ENCODE measurements at places on chromosomes 16 and 17.

DNA sequence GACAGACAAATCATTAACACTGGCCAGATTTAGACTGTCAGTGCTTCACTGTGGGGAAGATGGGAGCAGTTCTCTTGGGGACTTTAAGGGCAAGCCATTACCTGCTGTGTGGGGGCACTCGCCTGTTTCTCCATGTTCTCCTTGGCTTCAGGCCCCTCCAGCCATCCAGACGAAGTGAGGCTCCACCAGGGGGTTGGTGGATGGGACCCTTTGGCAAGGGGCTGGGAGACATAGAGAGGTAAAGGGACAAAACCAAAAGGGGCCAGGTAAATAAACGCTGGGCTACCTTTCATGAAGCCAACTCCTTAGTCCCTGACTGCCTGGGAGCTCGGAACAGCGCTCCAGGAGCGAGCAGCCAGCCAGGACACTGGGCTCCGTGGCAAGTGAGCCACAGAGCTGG, 14.0 kb downstream of the TBX4 start:
- no peak for DNase-seq

DNA sequence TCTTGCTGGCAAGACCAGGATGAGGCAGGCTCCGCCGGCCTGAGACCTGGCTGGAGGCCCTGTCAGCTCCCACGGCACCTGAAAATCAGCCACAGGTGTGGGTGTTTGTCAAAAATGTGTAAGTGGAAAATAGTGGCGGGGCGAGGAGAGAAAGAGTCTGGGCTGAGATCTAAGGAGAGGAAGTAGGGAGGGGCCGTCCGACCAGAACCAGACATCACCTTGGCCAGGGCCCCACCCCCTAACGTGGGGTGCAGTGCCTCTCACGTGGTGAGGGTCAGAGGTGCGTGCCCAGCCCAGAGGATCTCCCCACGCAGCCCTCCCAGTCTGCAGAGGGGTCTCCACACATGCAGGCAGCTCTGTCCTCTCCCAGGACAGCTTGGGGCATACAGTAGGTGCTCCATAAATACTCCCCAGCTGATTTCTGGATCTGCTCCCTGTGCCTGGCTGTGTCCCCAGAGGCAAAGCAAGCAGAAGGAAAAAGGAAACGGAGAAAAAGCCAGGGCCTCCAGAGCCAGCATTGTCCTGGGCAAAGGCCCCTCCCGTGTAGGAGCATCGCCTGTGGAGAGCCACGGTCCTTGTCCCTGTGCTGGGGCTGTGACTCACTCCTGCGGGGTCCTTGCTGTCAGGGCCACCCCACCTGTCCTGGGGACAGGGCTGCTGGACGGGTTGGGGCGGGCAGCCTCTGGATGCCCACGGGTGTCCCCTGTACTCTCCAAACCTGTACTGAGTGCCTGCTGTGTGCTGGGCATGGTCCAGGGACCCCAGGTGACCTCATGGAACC, 16.7 kb downstream of the ZFPM1 start:
- DNase-seq: no peak

DNA sequence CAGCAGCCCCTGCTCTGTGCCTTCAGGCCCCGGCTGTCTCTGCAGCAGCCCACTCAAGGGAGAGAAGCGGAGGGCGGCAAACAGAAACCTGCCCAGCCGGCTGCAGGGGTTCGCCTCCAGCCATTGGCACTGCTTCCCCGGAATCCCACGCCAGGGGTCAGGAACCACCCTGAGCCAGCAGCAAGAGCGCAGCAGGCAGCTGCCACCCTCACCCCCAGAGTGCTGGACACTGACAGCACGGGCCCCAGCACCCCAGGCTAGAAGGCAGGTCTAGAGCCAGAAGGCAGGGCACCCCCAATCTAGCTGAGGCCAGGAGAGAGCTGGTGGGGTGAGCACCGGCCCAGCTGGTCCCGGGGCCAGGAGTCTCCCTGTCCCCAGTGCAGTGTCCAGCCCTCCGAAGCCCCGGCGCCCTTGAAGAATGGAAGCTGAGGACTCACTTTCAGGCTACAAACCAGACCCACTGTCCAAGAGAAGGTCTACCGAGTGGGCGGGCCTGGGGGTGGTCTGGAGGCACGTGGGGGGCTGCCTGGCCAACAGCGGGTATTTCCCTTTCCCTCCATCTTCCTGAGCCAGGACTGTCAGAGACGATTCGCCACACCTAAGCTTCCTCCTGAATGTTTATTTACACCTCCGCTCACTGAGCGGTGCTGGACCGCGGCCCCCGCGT, 8.4 kb downstream of the UBALD2 start:
- no peak for DNase-seq

DNA sequence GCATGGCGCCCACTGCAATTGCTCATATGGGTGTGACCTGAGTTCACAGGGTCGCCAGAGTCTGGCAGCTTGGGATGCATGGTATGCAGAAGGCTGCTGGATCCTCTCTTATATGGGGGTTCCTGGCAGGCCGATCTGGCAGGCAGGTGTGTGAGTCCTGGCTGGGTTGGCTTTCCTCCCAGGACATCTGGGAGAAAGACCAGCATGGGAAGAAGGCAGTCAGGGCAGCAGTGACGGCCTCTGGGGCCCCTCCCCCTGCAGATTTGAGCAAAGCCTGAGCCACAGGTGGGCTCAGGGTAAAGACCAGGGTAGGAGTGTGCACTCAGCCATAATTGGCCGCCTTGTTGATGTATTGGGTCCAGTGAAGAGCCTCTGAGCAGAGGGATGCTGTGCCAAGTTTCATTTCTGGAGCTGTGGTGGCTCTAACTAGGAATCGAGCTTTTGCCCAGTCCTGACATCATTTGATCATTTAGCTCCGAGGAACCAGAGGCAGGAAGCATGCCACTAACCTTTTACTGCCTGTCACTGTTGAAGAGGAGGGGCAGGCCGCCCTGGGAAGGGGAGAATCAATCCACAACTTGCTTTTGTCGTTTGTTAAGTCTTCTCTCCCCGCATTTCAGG, 174.3 kb downstream of the CCDC182 start:
- DNase-seq: no peak

DNA sequence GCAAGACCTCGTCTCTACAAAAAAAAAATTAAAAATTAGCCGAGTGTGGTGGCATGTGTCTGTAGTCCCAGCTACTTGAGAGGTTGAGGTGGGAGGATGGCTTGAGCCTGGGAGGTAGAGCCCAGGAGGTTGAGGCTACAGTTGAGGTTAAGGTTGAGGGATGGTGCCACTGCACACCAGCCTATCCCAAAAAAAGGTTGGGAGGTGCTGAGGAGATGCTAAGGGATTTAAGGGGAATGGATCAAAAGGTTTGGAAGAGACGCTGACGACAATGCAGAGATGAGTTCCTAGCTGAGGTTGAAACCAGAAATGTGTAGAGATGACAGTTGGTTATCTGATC, 4.7 kb upstream of the NSMCE1 start:
- no peak for DNase-seq

DNA sequence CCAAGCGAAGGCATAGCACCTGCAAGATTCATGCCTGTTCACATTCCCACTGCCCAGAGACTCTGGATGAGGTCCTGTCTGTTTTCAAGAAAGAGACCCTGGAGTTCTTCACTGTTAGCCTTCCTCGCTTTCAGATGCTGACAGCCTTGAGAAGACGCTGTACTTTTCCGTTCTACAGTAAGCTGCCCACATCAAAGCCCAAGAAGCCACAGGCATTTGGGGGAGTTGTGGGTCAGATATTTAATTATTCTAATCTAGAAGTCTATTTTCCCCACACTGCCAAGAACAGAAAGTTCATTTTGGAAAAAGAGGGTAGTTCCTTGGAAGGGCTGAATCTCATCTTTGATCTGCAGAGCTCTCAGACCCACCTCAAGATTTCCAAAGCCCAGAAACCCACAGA, 127.9 kb downstream of the AXIN2 start:
- no peak for DNase-seq

GRCh38 chr17:78419970-78420815, 41.7 kb downstream of the PGS1 start:
- DNase-seq: no peak

- peak; percentile 45 for DNase-seq
Measured at GRCh38 chr17:7213895-7214299, 5.7 kb downstream of the DLG4 start.

GRCh38 chr17:55261311-55261710, 3.4 kb upstream of the HLF start:
- DNase-seq: no peak

- no peak for DNase-seq
Measured at GRCh38 chr17:336110-337021, 16.2 kb downstream of the RPH3AL start.

DNA sequence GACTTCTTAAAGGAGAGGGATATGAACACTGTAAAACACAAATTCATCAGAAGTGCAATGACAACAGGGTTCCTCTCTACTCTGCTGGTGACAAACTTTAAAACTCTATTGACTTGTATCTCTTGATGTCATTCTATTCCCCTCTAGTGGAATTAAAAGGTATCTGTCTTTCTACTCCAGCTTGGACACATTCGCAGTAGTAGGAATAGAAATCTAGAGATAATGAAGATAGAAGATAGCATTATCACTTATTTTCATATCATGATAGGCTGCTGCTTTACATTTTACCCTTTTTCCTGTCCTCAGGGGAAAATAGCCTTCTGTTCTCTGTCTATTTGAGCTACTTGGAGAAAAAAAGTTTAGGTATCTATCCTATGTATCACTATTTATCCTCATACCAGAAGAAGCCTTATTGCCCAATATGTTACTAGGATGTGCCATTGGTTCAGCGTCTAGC, 209.6 kb upstream of the CACNG5 start:
- no peak for DNase-seq

DNA sequence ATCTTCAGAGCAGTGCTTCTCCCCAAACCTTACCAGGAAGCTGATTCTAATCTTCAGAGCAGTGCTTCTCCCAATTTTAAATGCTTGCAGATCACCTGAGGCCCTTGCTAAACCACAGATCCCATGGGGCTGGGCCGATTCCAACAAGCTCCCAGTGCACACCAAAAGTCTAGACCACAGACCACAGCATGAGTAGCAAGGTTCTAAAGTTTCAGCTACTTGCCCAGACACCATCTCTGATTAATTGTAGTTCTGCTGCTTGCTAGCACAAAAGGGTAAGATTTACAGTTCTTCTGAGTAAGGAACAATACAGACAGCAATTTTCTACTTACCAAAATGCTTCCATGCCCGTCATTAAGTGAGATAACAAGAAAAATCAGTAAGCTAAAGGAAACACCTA, 12.2 kb downstream of the CLEC3A start:
- no peak for DNase-seq

DNA sequence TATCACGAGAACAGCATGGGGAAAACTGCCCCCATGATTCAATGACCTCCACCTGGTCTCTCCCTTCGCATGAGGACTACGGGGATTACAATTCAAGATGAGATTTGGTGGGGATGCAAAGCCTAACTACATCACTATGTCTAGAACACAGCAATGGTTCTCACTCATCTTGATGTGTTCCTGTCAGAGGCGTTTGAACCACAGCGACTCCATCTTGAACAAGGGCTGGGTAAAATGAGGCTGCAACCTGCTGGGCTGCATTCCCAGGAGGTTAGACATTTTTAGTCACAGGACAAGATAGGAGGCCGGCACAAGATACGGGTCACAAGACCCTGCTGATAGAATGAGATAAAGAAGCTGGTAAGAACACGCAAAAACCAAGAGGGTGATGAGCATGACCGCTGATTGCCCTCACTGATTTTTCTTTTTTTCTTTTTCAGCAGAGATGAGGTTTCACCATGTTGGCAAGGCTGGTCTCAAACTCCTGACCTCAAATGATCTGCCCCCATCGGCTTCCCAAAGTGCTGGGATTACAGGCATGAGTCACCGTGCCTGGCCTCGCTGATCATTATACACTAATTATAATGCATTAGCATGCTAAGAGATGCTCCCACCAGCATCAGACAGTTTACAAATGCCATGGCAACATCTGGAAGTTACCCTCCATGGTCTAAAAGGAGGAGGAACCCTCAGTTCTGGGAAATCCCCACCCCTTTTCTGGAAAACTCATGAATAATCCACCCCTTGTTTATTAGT, 3.0 kb upstream of the PPY start:
- peak; percentile 52 for DNase-seq

Measured in stromal cell of bone marrow (primary cell).